ENCODE measurements at places on chromosomes 2 and 18.
A peak's percentile ranks its signal among the peaks of the same experiment; 100 is the strongest.

DNA sequence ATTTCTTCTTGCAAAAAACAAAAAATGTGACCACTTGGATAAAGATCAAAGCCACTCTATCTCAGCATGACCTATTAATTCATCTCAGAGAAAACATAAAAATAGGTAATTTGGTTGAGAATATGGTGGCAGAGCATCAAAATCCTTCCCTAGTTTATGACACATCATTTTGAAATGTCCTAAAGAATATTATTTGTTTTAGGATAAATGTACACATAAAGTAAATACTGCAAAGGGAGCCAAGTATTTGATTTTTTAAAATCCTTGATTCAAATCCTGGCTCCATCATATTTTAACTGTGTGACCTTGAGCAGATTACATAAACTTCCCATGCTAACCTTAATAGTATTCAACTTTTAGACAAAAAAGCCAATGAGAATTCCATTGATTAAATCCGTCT is 206.6 kb downstream of the CDH2 start:
- DNase-seq: no peak

DNA sequence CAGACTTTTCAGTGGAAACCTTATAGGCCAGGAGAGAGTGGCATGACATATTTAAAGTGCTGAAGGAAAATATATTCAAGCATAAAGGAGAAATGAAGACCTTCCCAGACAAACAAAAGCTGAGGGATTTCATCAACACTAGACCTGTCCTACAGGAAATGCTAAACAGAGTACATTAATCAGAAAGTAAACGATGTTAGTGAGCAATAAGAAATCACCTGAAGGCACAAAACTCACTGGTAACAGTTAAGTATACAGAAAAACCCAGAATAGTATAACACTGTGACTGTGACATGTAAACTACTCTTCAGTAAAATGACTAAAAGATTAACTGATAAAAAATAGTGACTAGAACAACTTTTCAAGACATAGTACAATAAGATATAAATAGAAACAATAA is 87.4 kb downstream of the ATP8B1 start:
- DNase-seq: no peak

GRCh38 chr2:47456851-47457250 is 53.9 kb downstream of the MSH2 start:
- no peak for DNase-seq

DNA sequence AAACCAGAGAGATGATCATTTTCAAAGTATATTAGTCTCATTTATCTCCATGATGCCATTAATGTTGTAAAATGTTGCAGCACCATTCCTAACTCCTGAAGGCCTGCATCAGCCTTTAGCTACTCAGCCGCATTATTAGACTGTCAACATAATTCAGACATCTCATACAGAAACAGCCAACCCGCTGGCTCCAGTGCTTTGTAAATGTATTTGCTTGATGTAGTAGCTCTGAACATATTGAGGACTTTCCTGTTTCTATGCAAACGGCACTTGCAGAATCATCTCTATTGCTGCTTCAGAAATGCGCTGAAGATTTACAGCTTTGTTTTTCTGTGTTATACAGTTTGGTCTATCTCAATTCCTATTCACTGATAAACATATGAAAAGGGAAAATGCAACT is 372.2 kb downstream of the DSEL start:
- no peak for DNase-seq

DNA sequence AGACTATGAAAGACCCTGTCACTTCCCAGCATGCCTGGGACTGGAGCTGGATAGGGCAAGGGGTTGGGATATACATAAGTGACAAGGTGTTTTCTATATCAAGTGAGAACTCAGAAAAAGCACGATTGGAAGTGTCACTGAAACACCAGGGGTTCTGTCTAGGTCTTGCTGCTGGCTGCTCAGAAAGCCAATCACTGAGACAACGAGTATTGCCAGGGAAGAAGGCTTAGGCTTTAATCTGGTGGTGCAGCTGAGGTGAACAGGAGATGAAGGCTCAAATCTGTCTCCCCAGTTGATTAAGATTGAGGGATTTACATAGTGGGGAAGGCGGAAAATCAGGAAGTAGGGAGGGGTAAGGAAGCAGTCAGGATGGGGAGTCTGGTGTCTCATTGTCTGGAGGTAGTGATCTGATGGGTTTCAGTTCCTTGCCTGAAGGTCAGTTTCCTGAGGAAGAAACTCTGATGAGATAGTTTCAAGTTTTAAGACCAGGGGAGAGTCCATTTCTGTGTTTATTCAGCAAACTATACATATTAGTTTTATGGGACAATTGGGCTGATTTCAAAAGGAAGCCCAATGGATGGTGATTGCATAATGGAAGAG is 3.5 kb upstream of the C2orf74 start:
- no peak for DNase-seq

DNA sequence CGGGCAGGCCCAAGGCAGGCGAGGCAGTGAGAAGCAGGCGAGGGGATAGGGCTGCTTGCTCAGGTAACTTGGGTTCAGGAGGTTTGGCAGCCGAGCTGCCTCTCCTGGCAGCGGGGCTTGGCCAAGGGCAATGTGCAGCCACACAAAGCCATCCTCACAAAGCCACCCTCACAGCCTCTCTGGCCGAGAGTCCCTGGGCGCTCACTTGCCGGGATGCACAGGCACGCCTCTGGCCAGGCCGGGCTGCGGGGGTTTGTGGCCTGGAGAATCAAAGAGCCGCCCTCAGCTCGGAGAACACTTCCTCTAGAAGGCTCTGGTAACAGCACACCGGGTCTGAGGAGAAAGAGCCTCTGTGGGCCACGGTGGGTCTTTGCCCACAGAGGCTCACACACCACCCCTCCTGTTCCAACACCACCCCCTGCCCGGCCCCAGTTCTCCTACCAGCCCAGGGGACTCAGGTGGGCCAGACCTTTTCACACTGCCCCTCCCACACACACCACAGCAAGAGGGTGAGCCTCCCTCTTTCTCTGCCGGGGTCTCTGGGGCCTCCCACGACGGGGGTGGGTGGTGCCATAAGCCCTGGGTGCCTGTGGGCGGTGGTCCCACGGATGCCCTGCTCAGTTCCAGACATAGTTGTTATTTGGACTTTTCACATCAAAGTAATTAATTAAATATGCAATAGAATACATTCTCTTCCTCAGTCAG is 186.9 kb downstream of the ZFP36L2 start:
- DNase-seq: peak; percentile 60

GRCh38 chr18:56443166-56443907 is 195.1 kb downstream of the TXNL1 start:
- DNase-seq: no peak
